ENCODE measurements at places on chromosomes 3 and 15. TPM values are rescaled to one million over a fixed set of nuclear protein-coding genes. Genes with fewer than 3 reads are reported as not detected.

Gene C2CD4A
- 0.34 TPM for total RNA-seq

Gene SLC2A2
- not detected for total RNA-seq

Gene ABCF3
- 163 TPM for total RNA-seq

Gene PLCB2
- 206 TPM for total RNA-seq

Gene CNOT10
- 42.0 TPM for total RNA-seq

Gene SUMF1
- total RNA-seq: 8.1 TPM

Gene CP
- total RNA-seq: not detected

GRCh38 chr3:125005222-125005621, 50.6 kb downstream of the HEG1 start:
- no peak for DNase-seq

GRCh38 chr3:133692759-133693158, 31.0 kb upstream of the TOPBP1 start:
- no peak for DNase-seq

DNA sequence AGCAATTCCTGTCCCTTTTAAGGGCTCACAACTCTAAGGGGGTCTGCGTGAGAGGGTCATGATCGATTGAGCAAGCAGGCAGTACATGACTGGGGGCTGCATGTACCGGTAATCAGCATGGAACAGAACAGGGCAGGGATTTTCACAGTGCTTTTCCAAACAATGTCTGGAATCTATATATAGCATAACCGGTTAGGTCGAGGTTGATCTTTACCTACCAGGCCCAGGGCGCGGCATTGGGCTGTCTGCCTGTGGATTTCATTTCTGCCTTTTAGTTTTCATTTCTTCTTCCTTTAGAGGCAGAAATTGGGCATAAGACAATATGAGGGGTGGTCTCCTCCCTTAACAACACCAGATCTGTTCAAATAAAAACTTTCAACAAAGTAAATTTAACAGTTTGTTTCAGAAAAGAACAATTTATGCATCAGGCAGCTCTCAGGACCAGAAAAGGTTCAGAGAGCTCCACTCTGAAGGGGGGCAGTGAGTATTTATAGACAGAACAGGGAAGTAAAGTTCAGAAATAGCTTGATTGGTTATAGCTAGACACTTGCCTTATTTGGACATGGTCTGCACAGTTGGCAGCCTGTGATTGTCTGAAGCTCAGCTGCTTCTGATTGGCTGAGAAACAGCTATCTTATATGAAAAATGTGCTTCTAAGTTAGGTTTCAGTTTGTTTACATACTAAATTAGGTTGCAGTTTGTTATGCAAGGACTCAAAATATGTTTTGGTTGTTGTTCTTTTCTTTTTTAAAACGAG, 17.2 kb upstream of the B4GALT4 start:
- DNase-seq: no peak

GRCh38 chr15:48617619-48618018, 27.9 kb downstream of the FBN1 start:
- no peak for DNase-seq

GRCh38 chr15:89812011-89812846, 2.4 kb downstream of the ANPEP start:
- no peak for DNase-seq

- no peak for DNase-seq
These were observed 92.0 kb downstream of the FOXB1 start for GRCh38 chr15:60096157-60096556.

GRCh38 chr3:127209840-127210653, 17.1 kb downstream of the PRR23E start:
- no peak for DNase-seq

DNA sequence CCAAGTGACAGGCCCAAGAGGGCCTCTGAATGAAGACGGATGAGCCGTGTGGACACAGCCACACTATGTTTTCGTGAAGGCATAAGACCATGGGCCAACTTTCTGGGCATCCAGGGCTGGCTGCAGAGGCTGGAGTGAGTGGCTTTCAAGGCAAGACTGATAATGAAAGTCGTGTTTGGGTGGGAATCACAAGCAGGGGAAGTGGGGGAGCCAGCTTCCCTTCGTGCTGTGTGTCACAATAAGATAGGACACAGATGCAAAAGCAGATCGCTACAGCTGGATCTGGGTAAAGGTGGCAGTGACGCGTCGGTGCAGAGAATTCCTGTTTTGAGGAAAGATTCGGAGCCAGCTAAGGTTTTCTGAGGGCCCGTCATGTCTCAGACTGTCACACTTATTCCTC, 309.8 kb upstream of the CTDSPL start:
- no peak for DNase-seq

- DNase-seq: no peak
These were observed 17.4 kb upstream of the SLC25A36 start for GRCh38 chr3:140924097-140924873.

GRCh38 chr3:183481582-183481981, 53.2 kb upstream of the MCF2L2 start:
- no peak for DNase-seq

DNA sequence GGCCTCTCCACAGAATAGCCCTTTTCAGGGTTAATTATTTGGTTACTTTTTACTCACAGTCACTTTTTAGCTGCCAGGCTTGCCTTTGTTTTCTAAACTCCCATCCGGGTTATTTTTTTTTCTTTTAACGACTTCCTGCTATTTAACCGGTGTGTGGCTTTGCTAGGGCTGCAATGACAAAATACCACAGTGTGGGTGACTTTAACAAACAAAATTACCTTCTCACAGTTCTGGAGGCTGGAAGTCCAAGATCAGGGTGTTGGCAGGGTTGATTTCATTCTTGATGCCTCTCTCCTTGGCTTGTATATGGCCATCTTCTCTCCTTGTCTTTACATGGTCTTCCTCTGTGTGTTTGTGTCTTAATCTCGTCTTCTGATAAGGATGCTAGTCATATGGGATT, 91.5 kb downstream of the IL1RAP start:
- DNase-seq: no peak

DNA sequence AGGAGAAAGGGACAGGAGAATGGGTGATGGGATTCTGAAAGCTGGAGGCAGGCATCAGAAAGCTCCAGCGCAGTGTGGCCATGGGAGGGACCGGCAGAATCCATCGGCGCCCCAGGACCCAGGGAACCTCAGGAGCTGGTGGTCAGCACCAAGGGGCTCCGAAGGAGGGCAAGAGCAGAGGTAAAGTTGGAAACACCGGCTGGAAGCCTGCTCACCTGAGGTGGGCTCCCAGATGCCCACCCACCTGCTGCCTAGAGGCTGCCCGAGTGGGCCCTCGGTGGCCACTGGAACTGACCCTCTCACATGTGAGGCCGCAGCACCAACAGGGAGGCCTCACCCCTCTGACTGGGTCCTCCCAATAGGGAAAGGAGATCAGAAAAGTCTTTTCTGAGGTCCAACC, 10.3 kb upstream of the ZXDC start:
- DNase-seq: no peak
